ENCODE measurements at places on chromosomes 2 and 18.

DNA sequence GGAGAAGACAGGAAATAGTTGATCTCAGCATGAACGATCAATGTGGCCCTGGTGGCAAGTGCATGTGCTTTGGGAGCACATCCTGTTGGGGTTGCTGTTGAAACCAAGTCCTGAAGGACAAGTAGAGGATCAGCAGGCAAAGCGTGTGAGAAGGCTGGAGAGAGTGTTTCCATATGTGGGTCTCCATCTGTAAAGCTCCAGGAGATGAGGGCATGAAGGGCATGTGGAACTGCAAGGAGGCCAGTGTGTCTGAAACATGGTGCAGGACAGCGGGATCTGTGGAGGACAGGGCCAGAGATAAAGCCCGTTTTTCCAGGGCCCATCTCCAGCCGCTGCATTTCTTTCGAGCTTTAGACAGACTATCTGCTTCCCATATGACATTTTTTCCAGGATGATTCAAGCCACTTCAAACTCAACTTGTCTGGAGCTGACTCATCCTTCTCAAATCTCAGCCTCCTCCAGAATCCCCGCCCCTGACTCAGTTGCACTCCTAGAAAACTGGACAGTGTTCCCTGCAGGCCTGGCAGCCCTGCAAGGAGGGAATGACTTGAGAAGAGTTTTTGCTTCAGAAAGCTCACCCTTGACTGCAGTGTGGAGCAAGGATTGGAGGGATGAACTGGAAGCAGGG is 226.1 kb downstream of the VAPA start:
- DNase-seq: no peak

DNA sequence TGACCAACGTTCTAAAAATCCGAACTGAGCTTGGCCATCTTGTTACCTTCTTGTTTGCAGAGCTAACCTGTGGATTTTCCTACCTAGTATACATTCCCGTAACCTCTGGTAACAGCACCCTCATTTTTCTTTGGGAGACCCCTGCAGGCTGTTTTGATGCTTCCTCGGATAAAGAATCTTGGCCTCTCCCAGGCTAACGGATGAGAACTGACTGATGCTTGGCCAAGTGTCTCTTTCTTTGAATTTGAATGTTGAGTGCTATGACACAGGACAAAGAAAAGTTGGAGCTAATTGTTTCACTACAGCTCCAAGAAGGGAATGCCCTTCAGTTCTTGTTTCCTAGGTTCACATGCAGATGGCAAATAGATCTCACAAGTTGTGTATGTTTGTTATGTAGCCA is 19.3 kb upstream of the CAVIN2 start:
- DNase-seq: no peak

DNA sequence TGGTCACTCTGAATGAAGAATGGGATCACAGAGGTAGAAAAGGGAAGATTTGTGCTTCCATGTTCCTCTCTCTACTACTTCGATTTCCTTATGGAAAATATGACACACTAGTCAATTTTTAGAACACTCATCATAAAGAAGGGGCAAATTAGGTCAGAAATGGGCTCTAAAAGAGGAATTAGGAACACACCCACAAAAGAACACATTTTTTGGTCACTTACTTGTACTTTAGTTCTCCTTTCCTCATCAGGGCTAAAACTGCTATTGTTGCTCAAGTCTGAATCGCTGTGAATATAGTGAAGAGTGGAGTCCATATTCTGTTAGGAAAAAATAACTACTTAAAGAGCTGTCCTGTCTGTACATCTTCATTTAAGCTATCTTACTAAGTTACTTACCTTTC is 52.6 kb downstream of the PPP4R1 start:
- no peak for DNase-seq

DNA sequence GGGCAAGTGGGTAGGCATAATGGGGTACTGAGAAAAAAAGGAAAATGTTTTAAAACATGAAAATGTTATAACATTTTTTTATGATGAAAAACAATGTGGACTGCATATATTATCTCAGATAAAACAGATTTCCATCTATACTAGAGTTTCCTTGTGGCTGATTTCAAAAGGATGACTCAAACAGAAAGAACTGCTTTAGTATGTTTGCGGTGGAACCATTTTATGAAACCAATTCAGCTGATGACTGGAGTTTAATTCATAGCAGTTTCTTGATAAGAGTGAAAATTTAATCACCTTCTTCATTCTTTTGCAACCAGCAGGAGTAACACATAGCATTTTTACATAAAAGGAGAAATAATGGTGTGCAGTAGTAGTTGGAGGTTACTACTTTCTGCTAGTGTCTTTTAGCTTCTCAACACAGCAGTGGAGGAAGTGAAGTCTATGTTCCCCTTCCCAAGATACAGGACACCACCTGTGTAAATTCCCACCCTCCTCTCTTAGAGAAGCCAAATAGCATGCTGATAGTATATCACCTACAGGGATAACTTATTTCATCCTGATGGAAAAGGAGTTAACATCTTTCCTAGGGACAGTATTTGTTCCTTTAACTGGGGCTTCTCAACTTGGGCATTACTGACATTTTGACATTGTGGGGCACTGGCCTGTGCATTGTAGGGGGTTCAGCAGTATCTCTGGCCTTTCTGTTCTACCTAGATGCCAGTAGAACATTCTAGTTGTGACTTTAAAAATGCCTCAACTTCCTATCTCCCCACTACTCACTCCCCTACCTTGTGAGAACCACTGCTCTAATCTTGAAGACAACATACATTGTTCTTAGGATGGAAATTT is 29.9 kb downstream of the PELI1 start:
- DNase-seq: no peak

- DNase-seq: no peak
Measured at GRCh38 chr2:168993538-168993937, 37.6 kb downstream of the ABCB11 start.

GRCh38 chr2:278927-279320 is 9.0 kb downstream of the ALKAL2 start:
- no peak for DNase-seq

DNA sequence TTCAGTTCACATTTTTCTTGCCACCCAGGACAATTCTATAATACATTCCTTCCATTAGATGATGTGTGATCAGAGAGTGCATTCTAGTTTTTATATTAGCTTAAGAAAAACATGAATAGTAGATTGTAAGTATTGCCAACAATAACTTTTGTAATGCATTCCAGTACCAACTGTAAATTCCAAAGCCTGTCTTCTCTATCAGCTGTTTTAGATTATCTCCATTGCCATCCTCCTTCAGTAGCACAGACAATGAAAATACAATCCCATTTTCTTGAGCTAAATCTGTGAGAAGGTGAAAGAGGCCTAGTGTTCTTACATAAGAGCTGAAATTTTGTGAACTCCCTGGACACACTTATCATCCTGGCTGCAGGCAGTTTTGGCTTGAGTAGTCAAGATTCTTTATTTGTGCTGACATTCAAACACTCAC is 103.9 kb downstream of the CCBE1 start:
- no peak for DNase-seq

GRCh38 chr2:47503481-47504070 is 100.6 kb downstream of the MSH2 start:
- no peak for DNase-seq

- DNase-seq: no peak
Measured at GRCh38 chr2:214519258-214519818, 108.5 kb downstream of the VWC2L start.

DNA sequence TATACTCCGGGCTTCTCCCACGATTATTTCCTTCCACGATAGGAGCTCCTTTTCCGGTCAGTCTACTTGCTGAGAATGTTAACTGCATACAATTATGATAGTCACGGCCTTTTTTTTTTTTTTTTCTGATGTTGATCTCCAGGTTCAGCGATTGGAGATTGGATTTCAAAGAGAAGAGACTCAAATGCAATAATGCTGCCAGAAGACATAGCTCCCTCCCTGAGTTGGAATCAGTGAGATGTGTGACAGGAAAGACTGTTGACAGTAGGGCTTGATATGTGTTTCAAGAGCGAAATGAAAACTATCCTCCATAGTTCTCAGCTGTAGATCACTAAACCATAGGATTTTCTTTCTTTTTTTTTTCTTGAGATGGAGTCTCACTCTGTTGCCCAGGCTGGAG is 47.0 kb downstream of the NPPC start:
- DNase-seq: no peak

GRCh38 chr2:118750959-118751565 is 96.4 kb downstream of the EN1 start:
- DNase-seq: no peak

GRCh38 chr2:2318949-2319348 is 12.1 kb downstream of the MYT1L start:
- no peak for DNase-seq

DNA sequence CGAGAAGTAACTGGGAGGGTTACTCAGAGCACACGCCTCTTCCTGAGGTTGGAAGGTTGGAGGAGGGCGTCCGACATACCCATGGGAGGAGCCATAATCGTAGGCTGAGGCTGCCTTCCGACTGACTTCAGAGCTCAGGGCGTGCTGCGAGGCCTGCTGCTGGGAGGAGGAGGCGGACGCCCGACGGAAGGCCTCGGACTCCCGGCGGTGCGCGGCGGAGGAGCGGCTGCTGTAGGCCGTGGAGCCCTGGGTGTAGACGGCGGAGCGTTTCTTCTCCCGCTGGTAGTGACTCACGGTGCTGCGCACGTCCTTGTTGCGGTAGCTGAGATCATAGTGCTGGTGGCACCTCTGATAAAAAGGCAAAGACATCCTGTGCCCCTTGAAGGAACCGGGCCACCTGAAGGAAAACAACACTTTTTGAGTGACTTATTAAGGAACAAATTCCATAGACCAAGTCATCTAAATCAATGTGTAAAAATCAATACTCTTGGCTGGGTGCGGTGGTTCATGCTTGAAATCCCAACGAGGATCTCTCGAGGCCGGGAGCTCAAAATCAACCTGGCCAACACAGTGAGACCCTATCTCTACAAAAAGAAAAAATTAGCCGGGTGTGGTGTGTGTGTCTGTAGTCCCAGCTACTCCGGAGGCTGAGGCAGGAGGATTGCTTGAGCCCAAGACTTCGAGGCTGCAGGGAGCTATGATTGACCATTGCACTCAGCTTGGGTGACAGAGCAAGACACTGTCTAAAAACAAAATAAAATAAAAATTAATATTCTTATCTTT is 4.7 kb downstream of the MYOM1 start:
- no peak for DNase-seq

GRCh38 chr2:88737385-88737784 is 45.9 kb downstream of the RPIA start:
- no peak for DNase-seq

DNA sequence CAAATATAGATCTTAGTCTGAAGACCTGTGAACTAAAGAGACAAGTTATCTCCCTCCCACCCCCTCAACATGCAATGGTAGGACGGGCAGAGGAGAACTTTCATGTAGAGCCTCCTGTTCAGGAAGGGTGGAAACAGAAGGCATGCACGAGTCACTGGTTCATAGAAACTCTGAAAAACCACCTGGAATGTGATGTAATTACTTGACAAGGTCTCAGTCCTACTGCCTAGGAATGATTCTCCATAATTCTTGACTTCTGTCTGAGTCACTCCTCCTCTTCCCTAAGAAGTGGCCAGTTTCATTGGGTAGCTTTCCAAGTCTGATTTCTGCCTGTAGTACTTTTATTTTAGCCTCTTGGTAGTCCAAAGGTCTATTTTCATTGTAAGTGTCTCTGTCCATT is 277.3 kb downstream of the PTPRM start:
- DNase-seq: no peak

DNA sequence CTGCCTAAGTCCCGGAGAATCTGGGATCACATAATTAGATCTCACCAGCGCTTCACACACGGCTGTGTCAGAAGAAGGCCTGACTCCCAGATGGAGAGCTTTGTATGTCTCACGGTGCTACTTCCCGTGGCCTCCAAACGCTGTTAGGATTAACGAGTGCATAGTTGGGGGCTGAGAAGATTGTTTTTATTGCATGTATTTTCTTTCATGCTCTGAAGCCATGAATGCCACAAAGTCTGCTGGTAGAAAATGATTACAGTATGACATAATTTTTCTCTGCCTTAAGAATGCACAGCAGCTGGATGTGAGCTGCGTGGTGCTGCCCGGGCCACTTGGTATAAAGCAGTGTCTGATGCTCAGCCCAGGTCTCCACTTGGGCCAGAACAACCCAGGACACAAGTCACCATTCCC is 166.5 kb downstream of the SEPTIN10 start:
- no peak for DNase-seq

DNA sequence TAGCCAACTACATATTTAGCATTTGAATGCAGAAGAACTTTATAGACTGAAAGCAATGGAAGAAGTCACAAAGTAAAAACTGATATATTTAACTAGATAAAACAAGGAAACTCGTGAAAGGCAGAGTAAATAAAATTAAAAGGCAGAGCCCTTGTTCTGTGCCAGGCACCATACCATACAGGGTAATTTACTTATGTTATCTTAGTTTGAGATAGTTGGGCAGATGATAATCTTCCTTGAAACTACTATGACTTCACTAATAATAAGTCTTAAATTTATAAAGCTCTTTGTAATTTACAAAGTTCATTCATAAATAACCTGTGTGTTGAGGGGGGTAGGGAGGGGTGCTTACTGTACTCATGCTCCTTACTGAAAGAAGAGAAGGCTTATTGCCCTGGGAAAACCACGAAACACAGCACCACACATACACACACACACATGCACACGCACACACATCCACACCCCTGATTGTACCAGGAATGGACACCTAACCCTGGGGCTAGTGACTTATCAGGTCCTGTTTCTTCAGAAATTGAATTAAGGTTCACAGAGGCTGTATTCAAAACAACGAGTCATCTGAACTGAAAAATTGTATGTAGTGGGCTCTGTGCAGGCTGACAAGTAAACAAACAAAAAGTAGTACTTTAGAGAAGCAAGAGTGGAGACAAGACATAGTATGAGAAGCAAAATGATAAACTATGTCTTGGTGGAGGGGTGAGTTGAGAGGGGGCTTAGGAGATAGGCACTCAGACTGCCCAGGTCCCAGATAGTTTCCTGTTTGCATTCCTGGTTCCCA is 38.1 kb downstream of the AGFG1 start:
- DNase-seq: no peak

GRCh38 chr2:20635675-20636584 is 15.0 kb downstream of the HS1BP3 start:
- DNase-seq: peak; percentile 20

DNA sequence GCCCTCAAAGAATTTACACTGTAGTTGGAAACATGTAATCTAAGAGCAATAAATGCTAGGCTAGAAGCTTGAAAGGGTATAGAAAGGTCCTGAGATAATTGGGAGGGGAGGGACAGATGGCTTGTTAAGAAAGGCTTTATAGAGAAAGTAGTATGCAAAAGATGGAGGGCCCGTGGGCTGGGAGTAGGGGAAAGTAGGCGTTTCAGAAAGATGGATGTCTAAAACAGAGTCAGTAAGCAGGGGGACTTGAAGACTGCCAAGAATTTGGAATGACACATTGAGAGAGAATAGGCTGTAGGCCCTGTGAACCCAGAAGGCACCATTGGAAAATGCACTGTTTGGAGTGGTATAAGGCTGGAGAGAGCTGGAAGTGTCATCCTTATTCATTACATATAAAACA is 822 bp downstream of the PSMG2 start:
- no peak for DNase-seq
